Activated CD4-positive, alpha-beta T cell treated with anti-CD3 and anti-CD28 coated beads, Interleukin-2, amount 50 U/mL, for 48 hours (primary cell): ENCODE measurements at places on chromosomes 11 and 22.

DNA sequence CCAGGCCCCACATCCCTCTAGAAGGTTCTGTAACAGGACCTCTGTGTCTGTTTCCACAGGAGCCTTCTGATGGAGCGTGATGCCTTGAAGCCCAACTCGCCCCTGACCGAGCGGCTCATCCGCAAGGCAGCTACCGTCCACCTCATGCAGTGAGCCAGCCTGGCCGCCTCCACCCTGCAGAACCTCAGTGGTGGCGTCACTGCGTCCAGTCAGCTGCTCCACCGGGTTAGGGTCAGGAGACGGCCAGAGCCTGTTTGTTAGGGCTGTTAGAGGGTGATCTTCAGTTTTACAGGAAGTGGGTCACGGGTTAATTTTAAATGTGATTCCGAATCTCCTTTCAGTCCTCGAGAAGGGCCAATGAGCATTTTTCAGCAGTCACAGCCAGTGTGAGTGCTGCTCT is 3.9 kb upstream of the GTSE1 start:
- DNase-seq: no peak

DNA sequence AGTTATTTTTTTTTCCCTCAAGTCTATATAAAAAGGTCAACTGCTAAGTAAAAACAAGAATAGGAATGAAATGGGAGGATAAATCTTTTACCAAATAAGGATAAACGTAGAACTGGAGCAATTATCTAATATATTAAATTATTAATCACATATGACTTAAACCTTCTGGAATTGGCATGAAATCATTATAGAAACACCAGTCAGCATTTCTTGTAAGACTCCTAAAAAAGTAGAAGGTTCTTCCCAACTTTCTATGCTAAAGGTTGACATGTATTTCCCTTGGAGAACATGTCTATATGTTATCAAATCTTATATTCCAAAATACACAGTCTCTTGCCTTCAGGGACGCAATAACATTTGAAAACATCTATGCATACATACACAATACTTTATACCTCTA is 143.2 kb downstream of the SBF2 start:
- no peak for DNase-seq

GRCh38 chr22:28917747-28918549 is 34.6 kb downstream of the ZNRF3 start:
- no peak for DNase-seq

DNA sequence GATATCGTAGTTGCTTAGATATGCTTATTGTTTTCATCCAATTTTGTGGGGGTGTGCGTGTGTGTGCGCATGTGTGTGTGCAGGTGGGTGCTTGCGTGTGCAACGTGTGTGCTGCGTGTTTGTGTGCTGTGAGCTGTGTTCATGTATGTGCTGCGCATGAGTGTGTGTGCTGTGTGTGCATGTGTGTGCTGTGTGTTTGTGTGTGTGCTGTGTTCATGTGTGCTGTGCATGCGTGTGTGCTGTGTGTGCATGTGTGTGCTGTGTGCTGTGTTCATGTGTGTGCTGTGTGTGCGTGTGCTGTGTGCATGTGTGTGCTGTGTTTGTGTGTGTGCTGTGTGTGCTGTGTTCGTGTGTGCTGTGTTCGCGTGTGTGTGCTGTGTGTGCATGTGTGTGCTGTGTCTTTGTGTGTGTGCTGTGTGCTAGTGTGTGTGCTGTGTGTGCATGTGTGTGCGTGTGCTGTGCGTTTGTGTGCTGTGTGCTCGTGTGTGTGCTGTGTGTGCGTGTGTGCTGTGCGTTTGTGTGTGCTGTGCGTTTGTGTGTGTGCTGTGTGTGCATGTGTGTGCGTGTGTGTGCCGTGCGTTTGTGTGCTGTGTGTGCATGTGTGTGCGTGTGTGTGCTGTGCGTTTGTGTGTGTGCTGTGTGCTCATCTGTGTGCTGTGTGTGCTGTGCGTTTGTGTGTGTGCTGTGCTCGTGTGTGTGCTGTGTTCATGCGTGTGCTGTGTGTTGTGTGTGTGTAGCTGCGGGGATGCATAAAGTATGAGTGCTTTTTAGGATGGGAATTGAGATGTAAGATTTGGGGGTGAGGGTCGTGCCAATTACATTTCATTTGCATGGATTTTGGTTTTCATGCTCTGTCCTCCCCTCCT is 7.6 kb downstream of the IGF2 start:
- DNase-seq: no peak
